ENCODE measurements at places on chromosomes 16 and 17. TPM values are rescaled to one million over a fixed set of nuclear protein-coding genes. Genes with fewer than 3 reads are reported as not detected.

Gene NPB
- 0.84 TPM for total RNA-seq

Gene EIF1
- 91.0 TPM for total RNA-seq

Gene CIBAR2
- not detected for total RNA-seq

Gene ZNF652
- 37.1 TPM for total RNA-seq

Gene KRT33B
- total RNA-seq = 0.21 TPM

Gene NPW
- not detected for total RNA-seq

DNA sequence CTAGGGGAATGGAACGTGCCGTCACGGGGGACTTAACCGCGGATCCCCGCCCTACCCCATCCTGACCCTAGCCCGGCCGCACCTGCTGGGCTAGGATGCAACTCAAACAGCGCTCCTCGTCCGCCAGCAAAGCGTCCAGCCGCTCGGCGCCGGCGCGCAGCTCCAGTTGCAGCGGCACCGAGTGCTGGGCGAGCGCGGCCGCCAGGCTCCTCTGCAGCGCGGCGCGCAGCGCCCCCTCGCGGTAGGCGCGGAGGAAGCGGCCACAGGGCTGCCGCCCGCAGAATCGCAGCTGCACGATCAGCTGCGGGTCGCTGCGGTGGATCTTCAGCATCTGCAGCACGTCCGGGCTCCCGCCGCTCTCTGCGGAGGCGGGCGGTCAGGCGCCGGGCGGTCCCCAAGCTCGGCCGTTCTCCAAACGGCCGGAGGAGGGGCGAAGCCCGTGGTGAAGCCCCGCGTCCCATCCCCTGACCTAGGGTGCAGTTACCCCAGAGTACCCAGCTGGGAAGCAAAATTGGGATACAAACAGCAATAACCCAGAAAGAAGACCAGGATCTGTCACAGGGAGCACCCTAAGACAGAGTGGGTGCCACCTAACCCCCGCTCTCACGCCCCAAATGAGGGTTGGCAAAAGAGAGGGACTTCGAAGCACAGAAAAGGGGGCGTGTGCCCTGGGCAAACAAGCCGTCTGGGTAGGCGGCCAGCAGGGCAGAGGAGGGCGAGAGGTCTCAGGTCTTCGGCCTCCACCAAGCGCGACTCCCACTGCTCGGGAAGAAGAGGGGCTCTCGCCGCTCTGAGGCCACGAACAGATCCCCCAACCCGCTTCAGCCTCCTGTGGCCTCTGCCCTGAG, 4.2 kb downstream of the TRADD start:
- peaks cover 12% of the 10 kb centered on the region for H3K36me3 ChIP-seq
- no peaks in the 10 kb centered on the region for H3K27me3 ChIP-seq
- DNase-seq = peak; percentile 59
- H3K4me1 ChIP-seq = peaks cover 31% of the 10 kb centered on the region
- no peak overlapping the region for H3K4me3 ChIP-seq
- no peak overlapping the region for H3K27ac ChIP-seq

- H3K27me3 ChIP-seq = no peaks in the 10 kb centered on the region
- peaks cover 74% of the 10 kb centered on the region for H3K36me3 ChIP-seq
- H3K27ac ChIP-seq = no peak overlapping the region
- no peaks in the 10 kb centered on the region for H3K4me1 ChIP-seq
Observed at GRCh38 chr16:28098171-28098958, 34.9 kb upstream of the GSG1L start.

- no peaks in the 10 kb centered on the region for H3K27me3 ChIP-seq
- no peak overlapping the region for H3K27ac ChIP-seq
- H3K36me3 ChIP-seq = no peaks in the 10 kb centered on the region
- DNase-seq = no peak
Observed at GRCh38 chr17:69928611-69929010, 146.4 kb upstream of the KCNJ16 start.

- peaks cover 19% of the 10 kb centered on the region for H3K4me1 ChIP-seq
- peaks cover 15% of the 10 kb centered on the region for H3K27me3 ChIP-seq
- no peaks in the 10 kb centered on the region for H3K36me3 ChIP-seq
Observed at GRCh38 chr17:1179112-1179817, 516 bp downstream of the ABR start.

DNA sequence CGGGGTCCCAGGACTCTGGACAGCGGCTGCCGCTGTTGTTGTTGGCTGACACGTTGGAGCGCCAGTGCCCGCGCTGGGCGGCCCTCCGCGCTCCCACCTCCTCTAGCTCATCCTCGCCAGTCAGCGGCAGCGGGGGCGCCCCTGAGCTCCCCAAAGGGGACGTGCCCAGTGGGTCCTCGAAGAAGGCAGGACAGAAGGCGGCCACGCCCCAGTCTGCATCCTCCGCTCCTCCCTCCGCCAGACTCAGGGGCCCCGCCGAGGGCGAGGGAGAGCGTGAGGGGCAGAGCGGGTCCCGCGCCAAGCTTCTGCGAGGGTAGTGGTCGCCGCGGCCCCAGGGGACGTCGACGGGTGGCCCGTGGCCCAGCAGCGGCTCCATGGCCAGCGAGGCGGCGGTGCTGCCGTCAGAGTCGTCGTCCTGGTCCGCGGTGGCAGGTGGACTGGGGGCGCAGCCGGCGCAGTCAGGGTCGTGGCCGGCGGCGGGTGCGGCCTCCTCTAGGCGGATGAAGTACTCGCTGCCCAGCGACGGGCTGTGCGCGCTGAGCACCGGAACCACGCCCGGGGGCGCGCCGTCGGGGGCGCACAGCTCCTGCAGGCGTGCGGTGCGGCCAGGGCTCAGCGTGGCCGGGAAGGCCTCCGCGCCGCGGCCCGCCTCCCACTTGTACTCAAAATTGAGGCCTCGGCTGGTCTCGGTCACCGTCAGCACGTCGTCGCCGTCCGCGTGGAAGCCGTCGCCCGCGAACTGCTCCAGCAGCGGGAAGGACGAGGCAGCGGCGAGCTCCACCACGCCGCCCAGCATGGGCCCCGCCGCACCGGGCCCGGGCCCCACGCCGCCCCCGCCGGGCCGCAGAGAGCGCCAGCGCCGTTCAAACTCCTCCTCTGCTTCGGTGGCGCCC, 43.2 kb upstream of the PVALEF start:
- no peak overlapping the region for H3K4me3 ChIP-seq
- H3K4me1 ChIP-seq = peaks cover 23% of the 10 kb centered on the region
- H3K36me3 ChIP-seq = peaks cover 5% of the 10 kb centered on the region
- DNase-seq = no peak
- H3K27ac ChIP-seq = no peak overlapping the region
- peaks cover 69% of the 10 kb centered on the region for H3K27me3 ChIP-seq

DNA sequence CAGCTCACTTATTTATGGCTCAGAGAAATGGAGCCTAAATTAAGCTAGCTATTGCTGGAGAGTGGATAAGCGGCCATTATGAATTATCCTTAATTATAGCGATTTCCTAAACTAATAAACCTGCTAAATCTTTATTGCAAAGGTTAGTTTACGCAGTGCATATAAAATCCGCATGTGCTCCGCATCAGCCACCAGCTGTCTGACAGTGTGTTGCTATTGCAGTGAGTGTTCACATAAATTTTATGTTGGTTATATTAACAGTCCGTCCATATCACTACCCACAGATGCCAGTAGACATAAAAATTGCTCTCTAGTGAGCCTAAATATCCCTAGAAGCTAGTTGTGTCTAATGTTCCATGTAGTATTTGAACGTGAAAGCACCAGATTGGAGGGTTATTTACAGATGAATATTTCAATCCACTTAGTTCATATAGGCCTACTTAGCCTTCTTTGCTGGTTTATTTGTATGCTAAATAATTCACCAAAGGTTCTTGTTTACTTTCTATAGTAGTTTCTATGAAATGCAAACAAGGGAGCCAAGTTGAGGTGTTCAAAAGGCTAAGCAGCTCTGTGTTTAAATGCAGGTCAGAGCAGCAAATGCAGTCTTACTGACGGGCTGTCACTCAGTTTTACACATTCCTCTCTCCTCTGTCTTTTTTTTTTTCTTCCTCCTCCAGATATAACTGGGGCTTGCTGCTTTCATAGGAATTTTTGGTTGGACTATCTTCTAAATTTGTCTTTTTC, 219.1 kb downstream of the IRX3 start:
- no peaks in the 10 kb centered on the region for H3K36me3 ChIP-seq
- H3K4me1 ChIP-seq = no peaks in the 10 kb centered on the region
- no peak overlapping the region for H3K4me3 ChIP-seq
- H3K27ac ChIP-seq = no peak overlapping the region

GRCh38 chr16:1784977-1785845, 2.5 kb downstream of the NUBP2 start:
- H3K27me3 ChIP-seq = no peaks in the 10 kb centered on the region
- peaks cover 17% of the 10 kb centered on the region for H3K4me1 ChIP-seq
- no peak overlapping the region for H3K4me3 ChIP-seq
- no peak for DNase-seq
- peaks cover 64% of the 10 kb centered on the region for H3K36me3 ChIP-seq
- H3K27ac ChIP-seq = no peak overlapping the region

DNA sequence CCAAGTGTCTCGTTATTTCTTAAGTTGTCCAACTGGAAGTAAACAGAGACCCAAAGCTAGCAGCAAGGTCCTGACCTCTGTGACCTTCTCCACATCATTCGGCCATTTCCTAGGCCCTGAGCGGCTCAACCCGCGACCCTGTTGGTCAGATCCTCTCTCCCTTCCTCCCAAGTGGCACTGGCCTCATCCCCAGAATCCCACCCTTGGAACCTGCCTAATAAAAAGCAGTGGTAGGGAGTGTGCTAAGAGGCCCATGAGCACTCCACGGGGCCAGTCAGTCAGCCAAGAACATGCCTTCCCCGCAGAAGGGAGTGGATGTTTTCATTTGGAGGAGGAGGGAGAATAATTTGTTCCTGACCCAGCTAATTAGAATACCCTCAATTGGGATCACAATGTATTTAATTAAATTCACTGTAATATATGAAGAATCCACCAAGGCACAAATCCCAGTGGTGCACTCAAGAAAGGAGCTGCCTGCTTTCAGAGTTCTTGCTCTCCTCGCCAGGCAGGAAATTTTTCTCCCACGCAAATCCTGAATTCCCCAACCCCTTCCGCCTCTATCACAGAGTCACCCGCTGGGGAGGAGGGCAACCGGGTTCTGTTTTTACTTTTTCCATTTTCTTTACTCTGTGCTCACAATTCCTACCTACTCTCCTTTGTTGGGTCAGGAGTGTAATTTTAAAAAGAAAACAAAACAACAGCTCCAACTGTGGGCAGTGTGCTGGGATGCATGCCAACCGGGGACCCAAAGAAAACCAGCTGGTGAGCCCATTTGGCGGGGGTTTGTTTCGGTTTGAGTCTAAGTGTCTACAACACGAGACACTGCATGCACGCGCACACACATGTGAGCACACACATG, 153.4 kb downstream of the ZFHX3 start:
- H3K36me3 ChIP-seq = peaks cover 5% of the 10 kb centered on the region
- no peak for DNase-seq
- no peaks in the 10 kb centered on the region for H3K4me1 ChIP-seq
- no peak overlapping the region for H3K4me3 ChIP-seq
- no peaks in the 10 kb centered on the region for H3K27me3 ChIP-seq

DNA sequence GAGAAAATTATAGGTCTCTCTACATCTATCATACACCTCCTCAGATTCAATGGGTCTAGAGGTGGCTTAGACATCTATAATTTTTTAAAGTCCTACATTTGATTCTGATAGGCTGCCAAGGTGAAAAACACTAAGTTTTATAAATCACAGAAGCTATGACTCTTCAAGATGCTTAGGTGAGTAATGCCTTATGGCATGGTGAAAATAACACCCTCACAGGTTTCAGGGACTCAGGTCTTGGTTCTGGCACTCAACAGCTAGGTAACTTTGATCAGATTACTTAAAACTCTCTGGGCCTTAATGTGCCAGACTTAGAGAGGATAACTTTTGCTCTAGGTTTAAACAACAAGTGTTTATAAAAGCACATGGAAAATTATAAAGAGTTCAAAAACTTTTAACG, 2.0 kb upstream of the COX10 start:
- no peak overlapping the region for H3K4me3 ChIP-seq
- no peak overlapping the region for H3K27ac ChIP-seq
- DNase-seq = no peak
- H3K36me3 ChIP-seq = peaks cover 26% of the 10 kb centered on the region

DNA sequence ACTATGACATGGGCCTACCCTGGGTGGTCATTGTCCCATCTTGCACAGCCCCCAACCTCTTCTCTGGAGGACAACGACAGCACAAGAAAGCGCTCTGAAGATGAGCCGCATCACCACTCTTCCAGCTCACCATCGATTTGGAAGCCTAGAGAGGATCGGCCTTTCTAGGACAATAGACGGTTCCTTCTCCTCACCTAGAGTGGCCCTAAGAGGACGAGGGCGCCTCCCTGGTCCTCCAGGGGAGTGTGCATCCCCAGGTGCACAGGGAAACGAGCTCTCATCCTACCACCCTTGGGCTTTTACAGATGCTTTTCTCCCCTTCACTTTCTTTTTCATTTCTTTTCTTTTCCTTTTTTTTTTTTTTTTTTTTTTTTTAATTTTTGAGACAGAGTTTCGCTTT, 20.3 kb upstream of the SLC52A1 start:
- H3K27ac ChIP-seq = no peak overlapping the region
- H3K27me3 ChIP-seq = no peaks in the 10 kb centered on the region
- no peak for DNase-seq
- H3K4me1 ChIP-seq = no peaks in the 10 kb centered on the region
- no peak overlapping the region for H3K4me3 ChIP-seq

DNA sequence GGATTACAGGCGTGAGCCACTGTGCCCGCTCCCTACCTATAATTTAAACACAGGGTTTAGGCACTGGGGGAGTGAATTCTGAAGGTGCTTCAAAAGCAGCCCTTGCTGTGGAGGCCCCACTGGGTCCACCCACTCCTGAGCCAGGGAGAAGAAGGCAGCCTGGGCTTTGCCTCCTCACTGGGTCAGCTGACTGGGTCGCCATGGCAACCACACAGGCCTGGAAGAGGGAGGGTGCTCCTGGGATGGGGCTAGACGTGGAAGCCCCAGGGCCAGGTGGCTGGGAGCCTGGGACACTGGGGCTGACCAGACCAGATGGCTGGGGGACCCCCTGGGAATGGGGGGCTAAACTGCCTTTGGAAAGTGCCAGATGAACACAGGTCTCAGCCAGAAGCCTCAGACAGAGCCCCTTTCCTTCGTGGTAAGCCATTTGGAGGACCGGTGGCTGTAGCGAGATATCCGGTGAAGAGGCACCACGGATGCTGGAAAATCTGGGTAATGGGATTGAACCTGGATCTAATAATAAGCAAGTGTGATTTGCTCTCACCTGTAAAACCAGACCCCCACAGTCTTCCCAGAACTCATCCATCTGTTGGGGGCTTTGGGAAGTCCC, 32.9 kb downstream of the TRARG1 start:
- 0 out of 2 replicates have a peak, but pooled peaks cover 5% of the 10 kb centered on the region for H3K27me3 ChIP-seq
- H3K36me3 ChIP-seq = no peaks in the 10 kb centered on the region
- DNase-seq = no peak
- no peaks in the 10 kb centered on the region for H3K4me1 ChIP-seq

GRCh38 chr17:9519583-9520272, 55.9 kb downstream of the STX8 start:
- no peaks in the 10 kb centered on the region for H3K27me3 ChIP-seq
- no peak overlapping the region for H3K4me3 ChIP-seq
- no peak overlapping the region for H3K27ac ChIP-seq
- H3K4me1 ChIP-seq = peaks cover 73% of the 10 kb centered on the region
- DNase-seq = no peak

GRCh38 chr17:31431852-31432658, 40.6 kb downstream of the RAB11FIP4 start:
- H3K27ac ChIP-seq = no peak overlapping the region
- no peaks in the 10 kb centered on the region for H3K27me3 ChIP-seq
- H3K4me3 ChIP-seq = no peak overlapping the region
- H3K4me1 ChIP-seq = no peaks in the 10 kb centered on the region
- no peak for DNase-seq

GRCh38 chr17:67293251-67294203, 48.5 kb upstream of the HELZ start:
- no peak overlapping the region for H3K4me3 ChIP-seq
- no peaks in the 10 kb centered on the region for H3K36me3 ChIP-seq
- no peak overlapping the region for H3K27ac ChIP-seq
- no peaks in the 10 kb centered on the region for H3K4me1 ChIP-seq
- no peak for DNase-seq
- H3K27me3 ChIP-seq = no peaks in the 10 kb centered on the region

Measured in SJSA1 (cell line).